Daoy (cell line): ENCODE measurements at places on chromosomes 6 and 20. TPM values are rescaled to one million over a fixed set of nuclear protein-coding genes. Genes with fewer than 3 reads are reported as not detected.

AVP gene
- not detected in 2 replicates for total RNA-seq

HTR1E gene
- total RNA-seq: not detected in 2 replicates

KCNK16 gene
- not detected in 2 replicates for total RNA-seq

C6orf62 gene
- 132 and 133 TPM in 2 replicates for total RNA-seq

DNA sequence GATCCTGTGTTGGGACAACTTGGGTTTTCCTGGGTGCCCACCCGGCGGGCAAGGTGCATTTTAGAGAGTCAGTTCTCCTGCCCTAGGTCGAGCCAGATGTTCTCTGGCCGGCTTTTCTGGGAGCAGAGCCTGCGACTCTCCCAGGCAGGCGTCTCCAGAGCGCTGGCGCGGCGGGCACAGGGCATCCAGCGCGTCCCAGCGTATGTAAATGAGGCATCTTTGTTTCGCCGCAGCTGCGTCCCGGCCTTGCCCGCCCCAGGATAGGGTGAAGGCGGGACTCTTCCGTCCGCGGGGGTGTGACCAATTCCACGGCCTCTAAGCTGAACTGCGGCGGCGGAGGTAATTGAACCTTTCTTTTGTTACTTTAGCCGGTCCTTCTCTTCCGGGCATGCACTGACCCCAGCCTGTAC lies 9.1 kb downstream of the GRIK2 start:
- DNase-seq: no peak

DNA sequence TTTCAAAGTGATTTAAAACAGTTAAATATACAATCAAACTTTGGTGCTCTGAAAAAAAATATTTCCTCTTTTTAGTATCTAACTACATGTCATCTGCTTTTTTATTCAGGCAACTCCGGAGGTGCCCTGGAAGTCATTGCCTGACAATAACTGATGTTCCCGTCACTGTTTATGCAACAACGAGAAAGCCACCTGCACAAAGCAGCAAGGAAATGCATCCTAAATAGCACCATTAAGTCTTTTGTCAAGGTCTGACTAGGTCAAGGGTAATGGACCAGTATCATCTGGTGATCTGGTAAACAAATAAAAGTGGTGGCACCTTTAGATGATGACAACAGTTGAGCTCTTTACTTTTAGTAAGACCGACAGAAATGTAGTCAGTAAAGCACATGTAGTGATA lies 13.2 kb downstream of the FAM229B start:
- no peak for DNase-seq

DNA sequence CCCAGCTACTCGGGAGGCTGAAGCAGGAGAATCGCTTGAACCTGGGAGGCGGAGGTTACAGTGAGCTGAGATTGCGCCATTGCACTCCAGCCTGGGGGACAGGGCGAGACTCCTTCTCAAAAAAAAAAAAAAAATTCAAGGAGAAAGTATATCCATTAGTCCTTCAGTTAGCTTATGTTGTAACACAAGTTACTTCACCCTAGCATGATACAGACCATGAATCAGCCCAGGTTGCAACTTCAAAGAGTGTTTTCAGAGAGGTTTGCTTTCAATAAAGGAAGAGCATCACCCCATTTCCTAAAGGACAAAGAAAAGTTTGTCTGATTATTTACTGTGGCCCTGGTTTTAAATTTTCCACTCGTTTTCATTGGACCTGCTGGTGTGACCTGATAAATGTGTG lies 73.0 kb downstream of the SERAC1 start:
- no peak for DNase-seq

DNA sequence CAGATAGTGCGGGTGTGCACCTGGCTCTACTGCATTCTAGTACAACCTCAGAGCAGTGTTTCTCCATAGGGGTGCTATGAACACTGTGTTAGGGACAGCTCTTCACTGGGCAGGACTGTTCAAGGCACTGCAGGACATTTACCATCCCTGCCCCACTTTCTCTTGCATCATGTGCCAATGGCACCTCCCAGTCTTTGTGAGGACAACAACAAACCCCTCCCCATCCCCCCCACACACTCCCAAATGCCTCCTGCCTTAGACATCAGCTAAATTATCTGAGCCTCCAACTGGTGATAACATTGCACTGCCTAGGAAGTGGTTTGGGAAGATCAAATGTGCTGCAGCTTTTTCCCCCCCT lies 98.9 kb downstream of the FYN start:
- no peak for DNase-seq

DNA sequence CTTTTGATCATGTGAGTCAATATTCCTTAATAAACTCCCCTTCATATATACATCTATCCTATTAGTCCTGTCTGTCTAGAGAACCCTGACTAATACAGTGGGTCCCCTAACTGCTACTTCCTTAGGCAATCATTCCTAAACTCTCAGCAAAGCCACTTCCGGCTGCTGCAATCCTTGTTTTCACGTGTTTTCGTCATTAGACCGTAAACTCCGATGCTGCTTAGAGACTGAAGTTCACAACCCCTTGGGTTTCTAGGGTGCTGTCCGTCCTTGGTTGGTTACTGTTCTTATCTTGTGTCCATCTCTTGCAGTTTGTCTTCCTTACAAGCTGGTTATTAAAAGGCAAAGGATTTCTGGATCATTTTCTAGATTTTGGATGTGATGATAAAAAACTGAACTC lies 106.4 kb downstream of the GMPR start:
- DNase-seq: peak; percentile 57

DNA sequence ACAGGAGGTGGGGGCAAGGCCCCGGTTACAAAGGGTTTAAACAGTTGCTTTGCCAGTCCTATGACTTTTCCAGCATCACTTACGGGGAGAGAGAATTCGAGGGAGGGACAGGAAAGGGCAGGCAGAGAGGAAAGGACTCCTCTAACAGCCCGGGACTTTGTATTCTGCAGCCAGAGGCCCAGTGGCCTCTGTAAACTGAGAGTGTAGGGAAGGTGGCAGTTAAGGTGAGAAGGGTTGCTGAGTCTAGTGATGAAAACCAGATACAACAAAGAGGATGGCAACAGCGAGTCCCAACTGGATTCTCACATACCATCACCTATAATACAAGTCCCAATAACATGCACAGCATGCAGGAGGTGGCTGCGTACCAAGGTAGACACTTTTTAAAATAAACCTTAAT lies 13.5 kb downstream of the PLAGL2 start:
- no peak for DNase-seq

DNA sequence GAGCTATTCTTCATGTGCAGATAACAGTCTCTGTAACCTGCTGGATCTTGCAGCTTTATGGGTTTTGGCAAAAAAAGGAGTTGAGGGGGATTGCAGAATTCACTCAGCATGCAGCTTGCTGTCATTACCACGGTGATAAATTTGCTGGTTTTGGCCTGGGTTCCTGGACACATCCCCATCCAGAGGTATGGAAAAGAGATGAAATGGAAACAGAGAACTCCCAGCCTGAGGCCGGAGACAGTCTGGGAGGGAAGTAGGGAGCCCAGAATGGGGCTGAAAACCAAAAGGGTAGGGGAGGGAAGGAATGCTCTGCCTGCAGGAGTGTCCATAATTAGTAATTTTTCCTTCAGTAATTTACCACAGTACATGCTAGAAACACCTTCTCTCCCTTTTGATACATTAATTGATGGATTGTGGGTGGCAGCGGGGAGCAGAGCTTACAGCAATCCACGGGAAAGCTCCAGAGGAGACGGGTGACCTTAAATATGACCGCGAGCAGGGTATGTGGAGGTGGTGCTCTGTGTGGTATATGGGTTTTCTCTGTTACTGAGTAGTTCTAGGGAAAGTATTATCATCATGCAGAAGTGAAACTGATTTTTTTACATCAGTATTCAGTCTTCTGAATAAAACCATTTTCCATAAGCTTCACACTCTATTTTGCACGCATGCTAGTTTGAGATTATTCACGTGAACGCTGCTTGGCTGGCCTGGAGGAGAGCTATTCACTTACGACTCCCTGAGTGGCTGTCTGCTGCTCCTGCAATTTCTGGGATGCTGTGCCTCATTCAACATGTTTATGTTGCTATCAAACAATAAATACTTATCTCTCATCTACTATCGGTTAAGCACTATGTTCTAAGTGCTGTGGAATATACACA lies 66.3 kb upstream of the KCNK16 start:
- DNase-seq: no peak

- DNase-seq: peak; percentile 54
These were observed 57.4 kb downstream of the SYTL3 start for GRCh38 chr6:158707120-158707820.

DNA sequence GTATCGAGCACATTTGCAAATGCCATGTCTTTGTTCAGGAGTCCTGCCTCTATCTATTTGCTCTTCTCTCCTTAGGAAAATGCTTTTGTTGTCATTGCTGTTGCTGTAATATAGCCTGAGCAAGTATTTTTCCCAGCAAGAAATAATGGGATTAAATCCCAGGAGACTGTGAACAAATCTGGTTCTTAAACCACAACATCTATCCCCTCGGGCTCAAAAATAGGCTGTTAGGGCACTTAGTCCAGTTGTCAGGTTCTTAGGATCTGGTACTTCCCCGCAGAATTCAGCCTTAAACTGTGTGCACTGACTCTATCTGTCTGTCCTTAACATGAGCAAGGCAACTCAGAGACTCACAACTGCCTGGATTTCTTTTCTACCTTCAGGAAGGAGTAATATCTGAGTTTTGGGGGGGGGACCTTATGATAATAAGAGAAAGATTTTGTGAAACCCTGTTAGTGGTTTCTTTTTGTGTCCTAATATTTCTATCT lies 437.5 kb downstream of the HTR1B start:
- no peak for DNase-seq

DNA sequence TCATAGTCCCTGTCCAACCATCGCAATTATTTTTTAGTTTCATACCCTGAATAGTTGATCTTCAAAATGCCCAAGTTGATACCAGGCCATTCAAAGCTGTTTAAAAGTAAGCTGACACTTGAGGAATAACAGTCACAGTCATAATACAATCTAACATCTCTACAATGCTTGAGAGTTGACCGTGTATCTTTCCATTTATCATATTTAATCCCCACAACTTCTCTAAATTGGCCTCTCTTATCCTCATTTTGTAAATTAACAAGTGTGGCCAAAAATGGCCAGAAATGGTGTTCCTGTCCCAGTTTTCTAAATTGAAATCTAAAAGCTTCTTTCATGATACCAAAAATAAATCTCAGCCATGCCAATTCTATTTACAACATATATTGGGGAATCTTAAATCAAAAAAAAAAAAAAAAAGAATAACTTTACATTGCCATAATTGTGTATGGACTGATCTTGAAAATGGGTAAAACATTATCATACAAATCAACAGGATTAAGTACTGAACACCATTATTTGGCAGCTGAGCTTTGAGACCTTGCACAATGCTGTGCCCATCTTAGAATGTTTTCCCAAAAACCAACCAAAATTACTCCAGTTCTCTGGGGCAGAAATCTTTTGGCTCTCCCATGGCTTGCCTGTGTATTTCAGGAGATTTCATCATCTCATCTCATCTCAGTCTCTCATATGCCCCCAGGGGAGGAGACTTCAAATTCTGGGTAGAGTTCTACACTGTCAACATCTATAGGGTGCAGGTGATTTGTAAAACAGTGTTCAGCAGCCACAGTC lies 448.7 kb upstream of the JARID2 start:
- DNase-seq: no peak

- DNase-seq: no peak
These were observed 136.2 kb downstream of the GMPR start for GRCh38 chr6:16374461-16375200.

DNA sequence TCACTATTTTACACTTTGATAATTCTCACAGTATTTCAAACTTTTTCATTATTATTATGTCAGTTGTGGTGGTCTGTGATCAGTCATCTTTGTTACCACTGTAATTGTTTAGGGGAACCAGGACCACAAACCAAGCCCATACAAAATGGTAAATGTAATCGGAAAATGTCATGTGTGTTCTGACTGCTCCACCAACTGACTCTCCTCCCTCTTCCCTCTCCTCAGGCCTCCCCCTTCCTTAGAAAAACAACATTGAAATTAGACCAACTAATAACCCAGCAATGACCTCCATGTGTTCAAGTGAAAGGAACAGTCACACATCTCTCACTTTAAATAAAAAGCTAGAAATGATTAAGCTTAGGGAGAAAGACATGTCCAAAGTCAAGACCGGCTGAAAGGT lies 63.8 kb downstream of the GMDS start:
- no peak for DNase-seq

DNA sequence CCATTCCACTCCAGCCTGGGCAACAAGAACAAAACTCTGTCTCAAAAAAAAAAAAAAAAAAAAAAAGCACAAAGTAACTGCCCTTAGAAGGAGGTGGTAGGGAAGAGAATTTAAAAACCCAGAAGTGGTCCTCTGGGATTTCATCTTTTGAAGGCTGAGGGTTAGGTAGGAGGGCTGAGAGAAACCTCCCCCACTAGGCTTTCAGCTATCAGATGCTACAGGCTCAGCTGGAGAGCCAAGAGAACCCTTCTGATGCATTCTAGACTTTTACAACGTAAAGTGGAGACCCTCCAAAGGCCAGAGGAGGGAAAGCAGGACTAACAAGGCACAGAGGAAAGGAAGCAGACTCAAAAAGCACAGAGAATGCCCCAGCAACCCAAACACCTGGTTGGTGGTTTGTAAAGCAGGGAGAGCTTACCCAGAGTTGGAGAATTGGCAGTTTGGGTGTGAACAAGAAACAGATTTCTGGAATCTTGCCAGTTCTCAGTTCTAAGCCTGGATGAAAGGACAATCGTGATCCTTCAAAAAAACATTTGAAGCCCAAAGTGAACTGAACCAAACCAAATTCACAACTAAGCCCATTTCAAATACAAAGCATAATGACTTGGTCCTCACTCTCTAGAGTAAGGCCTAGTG lies 23.2 kb upstream of the SPAG4 start:
- no peak for DNase-seq

GRCh38 chr20:38336726-38337125 lies 9.6 kb upstream of the LBP start:
- no peak for DNase-seq

DNA sequence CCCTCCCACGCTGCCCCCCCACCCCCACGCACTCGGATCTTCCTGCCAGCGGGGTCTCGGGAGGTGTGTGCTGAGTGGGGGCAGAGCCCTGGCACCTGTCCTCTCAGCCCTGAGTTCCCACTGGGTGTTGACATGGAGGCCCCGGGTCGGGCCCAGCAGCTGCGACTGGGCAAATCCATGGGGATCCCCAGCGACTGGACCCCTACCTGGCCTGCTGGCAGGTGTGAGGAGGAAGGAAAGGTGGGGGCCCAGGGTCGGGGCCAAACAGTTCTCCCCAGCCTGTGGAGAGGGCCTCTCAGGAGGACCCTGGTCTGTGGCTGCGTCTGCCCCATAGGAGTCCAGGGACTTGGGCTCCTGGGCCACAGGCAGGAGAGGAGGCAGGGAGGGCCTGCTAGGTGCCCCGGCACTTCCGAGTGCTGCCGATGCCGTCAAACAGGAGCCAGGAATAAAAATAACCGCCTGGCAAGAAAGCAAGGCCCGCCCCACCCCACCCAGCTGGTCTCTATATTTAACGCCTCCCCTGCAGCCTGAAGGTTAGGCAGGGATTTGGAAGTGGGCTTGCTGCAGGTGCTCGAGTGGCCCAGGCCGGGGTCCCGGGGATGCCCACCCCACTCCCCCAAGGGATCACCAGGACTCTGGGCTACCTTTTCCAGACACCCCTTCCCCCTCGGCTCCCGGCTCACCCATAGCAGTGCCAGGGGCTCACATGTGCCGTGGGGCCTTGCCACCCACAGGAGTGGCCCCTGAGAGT lies 1.4 kb upstream of the EEF1A2 start:
- no peak for DNase-seq

GRCh38 chr6:72322771-72323170 lies 299.1 kb upstream of the KCNQ5 start:
- DNase-seq: no peak
